KG1 (cell line): ENCODE measurements at places on chromosomes 5 and 9.

- no peak for DNase-seq
Measured at GRCh38 chr9:101738566-101739183, at the start of gene GRIN3A. GRIN3A (minus strand) TSS chr9:101738647; CDS start chr9:101737979, 668 bp downstream.

- no peak for DNase-seq
Measured at GRCh38 chr5:14138608-14139540, 4.3 kb upstream of the TRIO start.

DNA sequence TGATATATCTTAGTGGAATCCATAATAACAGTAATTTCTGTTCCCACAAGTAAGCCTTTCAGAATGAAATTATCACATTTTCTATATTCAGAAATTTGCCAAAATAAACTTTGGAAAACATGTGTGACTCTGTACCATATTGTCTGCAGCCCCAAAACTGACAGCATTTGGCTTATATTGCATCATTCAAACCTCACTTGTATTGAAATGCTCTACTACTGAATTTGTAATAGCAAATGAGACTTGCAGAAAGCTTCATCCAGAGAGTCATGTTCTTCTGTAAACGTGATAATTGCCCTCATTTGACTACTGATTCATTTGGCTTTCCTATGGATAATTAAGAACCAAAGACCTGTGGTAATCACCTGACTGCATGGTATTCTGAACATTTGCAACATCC lies 1249.5 kb upstream of the CDH18 start:
- no peak for DNase-seq

GRCh38 chr5:143898916-143899591 lies 87.1 kb downstream of the HMHB1 start:
- DNase-seq: no peak

DNA sequence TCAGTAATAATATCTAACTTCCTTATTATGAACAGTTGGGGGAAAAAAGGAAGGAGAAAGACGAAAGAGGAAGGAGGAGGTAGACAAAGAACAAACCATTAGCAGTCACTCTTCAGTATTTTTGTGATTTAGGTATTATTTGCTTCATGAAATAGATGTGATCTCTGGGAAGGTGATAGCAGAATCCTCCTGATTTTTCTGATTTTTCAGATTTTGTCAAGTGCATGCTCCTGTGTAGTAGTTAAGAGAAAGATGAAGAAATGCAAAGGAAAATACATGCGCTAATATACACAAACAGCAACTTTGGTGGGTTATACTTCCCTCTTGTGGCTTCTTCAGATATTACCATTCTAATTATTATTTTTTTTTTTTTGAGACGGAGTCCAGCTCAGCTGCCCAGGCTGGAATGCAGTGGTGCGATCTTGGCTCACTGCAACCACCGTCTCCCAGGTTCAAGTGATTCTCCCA lies 31.6 kb downstream of the LMNB1 start:
- DNase-seq: no peak

GRCh38 chr5:132013711-132014110 lies 2.3 kb upstream of the ACSL6 start:
- DNase-seq: no peak

DNA sequence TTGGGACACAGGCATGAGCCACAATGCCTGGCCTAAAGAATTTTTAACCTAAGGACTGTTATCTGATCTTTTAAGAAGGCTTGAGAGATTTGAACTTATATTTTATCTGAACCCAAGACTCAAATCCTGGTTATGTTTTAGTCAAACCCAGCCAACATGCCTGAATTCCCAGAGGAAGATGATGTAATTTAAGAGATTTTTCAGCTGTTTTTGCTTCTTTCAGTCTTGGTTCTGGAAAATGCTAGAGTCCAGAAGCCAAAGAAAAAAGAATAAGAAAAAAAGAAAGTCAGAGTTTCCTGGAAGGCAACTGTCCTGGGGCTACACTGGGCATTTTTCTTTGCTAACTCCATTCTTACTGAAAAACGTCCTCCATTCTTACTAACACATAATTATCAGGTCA lies 85.8 kb downstream of the SNX18 start:
- no peak for DNase-seq

DNA sequence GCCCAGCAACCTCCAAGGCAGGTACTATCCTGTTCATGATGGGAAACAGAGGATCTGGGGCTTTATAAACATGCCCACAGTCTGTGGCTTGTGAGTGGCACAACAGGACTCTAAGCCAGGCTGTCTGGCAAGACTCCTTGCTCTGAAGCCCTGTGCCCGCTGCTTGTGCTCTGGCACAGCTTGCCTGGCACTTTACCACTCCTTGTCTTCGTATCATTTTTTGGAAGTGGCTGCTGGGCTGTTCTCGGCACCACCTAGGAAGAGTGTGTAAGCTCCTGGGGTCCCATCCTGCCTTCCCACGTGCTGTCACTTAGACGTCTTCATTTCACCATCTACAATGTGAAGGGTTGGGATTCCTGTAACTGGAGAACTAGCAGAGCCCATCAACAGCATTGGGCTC lies 59.3 kb upstream of the GLRX start:
- DNase-seq: no peak

DNA sequence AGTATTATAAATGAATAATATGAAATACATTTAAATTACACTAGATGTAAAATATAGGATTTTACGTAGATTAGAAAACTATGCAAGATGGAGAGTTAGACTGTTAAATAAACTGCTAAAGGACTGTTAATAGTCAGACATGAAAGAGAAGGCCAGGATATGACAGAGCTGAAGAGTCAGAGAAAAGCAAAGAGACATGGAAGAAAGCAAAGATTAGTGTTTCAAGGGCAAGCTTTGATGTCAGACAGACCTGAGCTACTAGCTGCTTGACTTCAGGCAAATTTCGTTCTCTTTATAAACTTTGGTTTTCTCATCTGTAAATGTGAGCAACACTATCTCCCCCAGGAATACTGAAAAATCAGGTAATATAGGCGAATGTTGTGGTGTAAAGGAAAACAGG lies 161.3 kb downstream of the RAPGEF6 start:
- no peak for DNase-seq

- DNase-seq: no peak
Measured at GRCh38 chr5:108216890-108217289, 165.0 kb downstream of the FBXL17 start.

DNA sequence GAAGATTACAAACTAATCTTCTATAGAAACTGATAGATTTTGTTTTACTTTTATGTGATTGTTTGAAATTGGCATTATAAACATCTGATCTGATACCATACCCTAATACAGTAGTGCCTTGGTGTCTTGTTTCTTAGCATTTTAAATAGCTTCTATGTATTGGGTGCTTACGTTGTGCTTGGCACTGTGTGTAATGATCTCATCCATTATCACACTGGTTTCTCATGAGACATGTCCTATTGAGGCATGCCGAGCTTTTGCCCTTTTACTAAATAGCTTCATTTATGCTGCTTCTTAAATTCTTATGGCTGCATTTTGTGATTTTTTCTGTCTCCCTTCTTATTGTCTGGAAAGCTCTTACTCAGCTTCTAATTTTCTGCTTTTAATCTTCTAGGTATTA lies 48.2 kb upstream of the TLR4 start:
- DNase-seq: no peak

DNA sequence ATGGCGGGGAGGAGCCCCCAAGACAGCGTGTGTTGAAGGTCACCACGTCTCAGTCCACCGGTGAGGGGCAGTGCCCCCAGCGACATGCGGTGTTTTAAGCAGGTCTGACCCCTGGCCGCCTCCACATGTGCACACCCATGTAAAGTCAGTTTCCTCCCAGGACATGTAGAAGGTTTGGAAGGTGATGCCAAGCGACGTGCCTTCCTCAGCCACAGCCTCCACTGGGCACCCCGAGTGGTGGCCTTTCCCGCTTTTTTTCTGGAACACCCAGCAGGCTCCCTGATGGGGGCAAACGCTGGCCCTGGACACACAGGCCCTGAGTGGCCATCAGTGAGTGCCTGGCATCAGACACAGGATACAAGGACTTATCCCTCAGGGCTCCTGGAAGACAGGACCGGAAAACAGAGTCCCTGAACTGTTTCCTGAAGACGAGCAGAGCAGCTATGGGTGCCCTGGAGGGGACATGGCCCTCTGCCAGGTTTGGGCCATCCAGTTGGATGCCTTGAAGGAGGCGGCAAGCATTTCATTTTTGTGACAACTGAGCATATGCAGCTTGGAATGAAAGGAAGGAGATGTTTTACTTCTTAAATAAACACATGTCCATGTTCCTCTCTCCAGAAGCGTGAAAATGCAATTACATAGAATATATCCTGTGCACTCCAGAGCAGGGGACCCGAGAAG lies 275.8 kb upstream of the IRX2 start:
- no peak for DNase-seq

GRCh38 chr5:45694971-45695803 lies 993 bp downstream of the HCN1 start:
- no peak for DNase-seq

DNA sequence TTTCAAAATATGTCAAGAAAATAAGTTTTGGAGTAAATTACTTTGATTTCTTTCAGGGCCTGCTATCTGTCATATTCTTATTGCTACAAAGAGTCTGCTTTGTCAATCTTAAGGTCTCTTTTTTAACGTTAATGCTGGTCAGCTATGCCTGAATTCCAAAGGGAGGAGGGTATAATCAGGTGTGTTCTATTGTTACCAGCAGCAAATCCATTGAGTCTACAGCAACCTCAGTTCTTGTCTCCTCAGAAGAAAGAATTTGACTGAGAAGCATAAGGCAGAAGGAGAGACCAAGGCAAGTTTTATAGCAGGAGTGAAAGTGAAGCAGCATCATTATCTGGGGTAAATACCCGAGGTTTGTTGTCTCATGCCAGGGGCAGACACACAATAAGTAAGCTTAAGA lies 23.7 kb upstream of the MINAR2 start:
- no peak for DNase-seq

- DNase-seq: no peak
Measured at GRCh38 chr9:3441197-3441816, 84.5 kb downstream of the RFX3 start.

DNA sequence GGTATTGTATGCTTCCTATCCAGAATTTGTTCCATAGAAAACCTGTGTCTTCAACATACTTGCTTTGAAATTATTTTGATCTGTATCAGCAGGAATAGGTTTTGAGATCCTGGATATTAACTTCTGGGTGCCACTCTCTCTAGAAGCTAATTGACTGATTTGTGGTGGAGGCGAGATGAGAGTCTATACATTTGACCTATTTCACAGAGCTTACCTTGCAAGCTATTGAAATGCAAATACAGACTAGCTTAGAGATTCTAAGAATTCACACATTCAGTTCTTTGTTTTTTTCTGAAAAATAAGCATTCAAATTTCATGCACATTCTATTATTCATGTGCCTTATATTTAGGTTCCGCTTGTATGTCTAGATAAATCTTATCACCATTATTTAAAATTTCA lies 246.3 kb downstream of the MAST4 start:
- no peak for DNase-seq

DNA sequence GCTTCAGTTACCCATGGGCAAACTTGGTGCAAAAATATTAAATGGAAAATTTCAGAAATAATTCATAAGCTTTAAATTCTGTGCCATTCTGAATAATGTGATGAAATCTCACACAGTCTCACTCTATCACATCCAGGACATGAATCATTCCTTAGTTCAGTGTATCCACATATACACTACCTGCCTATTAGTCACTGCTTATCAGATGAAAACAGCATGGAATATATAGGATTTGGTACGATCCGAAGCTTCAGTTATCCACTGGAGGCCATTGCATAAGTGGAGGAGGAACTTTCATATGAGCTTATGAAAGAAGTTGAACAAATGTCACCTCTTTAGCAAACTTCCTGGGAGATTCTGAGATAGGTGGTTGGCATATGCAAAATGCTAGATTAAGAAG lies 64.2 kb downstream of the GAPVD1 start:
- no peak for DNase-seq
